ENCODE measurements at places on chromosomes 2 and 18.

GRCh38 chr2:24855022-24855622 lies 61.9 kb downstream of the CENPO start:
- DNase-seq: no peak

GRCh38 chr2:112342067-112342550 lies 66.7 kb downstream of the ZC3H6 start:
- no peak for DNase-seq

DNA sequence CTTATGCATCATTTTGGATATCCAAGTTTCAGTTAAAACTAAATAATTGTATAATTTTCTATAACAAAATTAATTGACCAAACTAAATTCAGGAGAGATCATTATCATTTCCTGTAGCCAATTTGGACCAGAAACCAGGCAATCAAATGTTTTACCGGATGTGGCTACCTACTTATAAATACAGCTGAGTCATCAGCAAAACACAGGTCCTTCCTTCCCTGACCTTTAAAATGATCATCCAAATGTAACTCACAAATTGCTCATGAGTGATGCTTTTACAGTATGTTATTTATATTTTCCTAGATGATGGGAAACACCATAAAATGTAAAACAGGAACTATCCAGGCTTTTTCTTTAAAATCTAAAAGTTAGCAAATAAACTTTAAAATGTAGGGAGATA lies 133.7 kb downstream of the CBLN2 start:
- no peak for DNase-seq

- DNase-seq: no peak
These were observed 450.2 kb downstream of the ERBB4 start for GRCh38 chr2:212088353-212088752.

DNA sequence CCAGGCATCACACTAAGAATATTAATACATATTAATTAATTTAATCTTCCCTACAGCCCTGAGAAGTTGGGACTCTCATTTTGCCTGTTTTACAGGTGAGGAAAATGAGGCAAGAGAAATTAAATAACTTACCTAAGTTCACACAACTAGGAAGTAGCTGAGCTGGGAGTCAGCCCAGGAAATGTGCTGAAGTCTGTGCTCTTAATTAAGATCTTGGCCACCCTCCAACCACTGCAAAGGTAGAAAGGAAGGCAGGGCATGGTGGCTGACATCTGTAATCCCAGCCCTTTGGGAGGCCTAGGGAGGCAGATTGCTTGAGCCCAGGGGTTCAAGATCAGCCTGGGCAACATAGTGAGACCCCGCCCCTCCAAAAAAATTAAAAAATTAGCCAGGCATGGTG lies 12.9 kb upstream of the MGAT4A start:
- DNase-seq: no peak

DNA sequence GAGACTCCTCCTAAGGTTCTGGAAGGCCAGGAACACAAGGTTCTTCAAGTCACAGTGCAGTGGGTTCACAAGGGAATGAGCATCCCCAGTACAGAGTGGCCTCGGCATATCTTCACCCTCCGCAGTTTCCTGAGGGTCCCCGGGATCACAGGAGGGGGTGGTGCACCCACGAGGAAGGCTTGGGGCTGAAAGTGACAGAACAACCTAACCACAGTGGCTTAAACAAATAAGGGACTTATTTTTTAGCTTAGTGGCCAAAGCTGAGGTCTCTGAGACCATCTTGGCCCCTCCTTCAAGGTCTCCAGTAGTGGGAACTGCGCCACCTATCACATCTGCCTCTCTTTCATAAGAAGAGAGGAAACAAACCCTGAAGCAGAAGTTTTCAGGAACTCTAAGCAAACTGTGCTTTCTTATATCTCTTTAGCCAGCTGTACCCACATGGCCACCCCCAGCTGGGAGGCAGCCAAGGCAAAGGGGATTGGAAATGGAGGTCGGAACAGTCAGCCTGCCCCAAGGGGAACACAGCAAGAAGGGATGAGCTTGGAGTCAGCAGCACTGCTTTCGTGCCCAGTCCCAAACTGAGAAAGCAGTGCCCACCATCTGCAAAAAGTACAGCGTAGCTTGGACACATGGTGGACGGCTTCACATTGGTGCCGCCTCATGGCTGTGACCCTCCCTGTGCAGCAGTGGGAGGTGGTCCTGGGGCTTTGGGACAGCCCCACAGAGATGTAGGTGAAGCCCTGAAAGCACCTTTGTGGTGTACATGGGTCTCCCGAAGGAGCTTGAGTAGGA lies 260.0 kb upstream of the ID2 start:
- DNase-seq: no peak

- peak; percentile 93 for DNase-seq
These were observed 27.5 kb downstream of the BOLA3 start for GRCh38 chr2:74119912-74120825.

DNA sequence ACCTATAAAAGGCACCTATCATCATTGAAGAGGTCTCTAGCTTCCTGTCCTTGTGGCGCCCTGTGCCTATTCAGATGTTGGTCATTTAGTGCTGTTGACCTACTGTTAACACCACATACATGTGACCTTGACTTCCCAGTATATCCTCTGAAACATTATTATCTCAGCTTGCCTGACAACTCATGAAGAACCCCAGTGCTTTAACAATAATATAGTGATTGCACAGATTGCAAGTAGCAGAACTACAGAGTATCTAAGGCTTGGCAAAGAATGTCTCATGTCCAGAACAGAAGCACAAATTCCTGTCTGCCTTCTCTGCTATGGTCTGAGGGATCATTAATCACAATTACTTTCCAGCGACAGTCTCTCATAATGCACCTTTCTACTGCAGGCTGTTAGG lies 165.3 kb downstream of the LCLAT1 start:
- DNase-seq: no peak

- DNase-seq: no peak
These were observed 615.8 kb upstream of the SALL3 start for GRCh38 chr18:78363556-78364387.

DNA sequence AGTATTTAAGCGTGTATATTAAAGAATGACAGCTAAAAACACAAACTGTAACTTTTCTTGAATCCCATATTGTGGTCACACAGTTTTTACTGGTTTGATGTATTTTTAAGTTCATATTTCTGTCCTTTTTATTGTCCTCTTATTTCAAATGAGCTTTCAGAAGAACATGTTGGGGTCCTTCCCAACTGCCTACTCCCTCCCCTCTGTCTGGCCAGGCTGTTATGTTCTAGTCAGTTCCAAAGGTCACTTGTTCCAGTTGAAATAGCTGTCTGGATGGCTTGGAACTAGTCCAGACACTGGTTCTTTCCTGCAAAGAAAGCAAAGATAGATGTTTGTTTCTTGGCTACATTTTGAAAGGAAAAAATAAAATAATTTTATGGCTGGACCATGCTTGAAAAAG lies 306.9 kb downstream of the GULP1 start:
- no peak for DNase-seq

- no peak for DNase-seq
These were observed 89.3 kb downstream of the PLEKHM3 start for GRCh38 chr2:207935991-207936370.

DNA sequence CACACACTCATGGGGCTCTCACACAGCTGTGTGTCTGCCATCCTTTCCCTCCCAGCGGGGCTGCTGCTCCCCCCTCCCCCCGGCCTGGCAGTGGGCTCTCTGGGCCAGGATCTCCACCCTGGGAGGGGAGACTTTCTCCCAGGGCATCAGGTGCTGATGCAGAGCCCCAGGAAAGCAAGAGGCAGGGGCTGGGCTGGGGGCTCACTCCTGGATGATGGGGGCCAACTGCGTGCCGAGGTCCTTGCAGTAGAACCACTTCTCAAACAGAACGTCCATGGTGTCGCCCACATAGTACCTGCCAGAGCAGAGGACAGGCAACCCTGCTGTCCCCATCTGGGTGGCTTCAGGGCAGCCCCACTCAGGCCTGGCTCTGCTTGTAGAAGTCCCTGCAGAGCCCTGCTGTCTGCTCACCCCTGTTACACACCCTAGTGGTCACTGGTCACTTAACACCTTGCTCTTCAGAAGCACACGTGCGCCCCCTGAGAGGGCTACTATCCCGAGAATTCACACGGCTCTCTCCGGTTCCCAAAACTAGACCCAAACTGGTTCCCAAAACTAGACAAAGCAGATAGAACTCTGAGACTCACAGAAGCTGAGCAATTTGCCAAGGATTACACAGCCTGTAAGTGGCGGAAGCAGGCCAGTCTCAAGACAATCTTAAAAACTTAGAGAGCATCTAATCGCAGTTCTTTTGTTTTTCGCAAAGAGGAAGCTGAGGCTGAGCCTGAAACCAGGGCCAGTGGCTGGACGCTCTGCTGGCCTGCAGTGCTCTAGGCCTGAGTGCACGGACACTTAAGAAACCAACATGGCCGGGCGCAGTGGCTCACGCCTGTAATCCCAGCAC lies 6.6 kb upstream of the OXER1 start:
- DNase-seq: peak; percentile 63

GRCh38 chr2:178320011-178320585 lies 125.8 kb downstream of the OSBPL6 start:
- DNase-seq: no peak

GRCh38 chr2:237729681-237730475 lies 68.7 kb upstream of the RBM44 start:
- no peak for DNase-seq

DNA sequence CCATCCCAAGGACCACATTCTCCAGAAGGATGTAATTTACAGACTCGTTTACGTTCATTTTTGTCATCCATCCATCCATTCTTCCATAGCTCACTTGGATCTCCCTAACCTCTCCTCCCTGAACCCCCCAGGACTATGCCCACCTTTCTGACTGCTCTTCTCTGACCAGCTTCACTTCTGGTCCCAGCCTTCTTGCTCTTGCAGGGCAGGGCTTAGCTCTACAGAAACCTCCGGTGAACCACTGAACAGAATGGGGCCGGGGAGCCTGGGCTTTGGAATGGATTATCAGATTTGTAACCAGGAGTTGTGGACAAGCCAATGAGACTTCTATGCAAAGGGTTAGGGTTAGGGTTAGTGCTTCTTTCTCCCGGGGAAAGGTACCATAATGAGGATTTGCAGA lies 95.0 kb downstream of the TGFA start:
- DNase-seq: no peak

Data from cardiac septum (tissue), 1 donor.